ENCODE measurements at places on chromosomes 5 and 9.

DNA sequence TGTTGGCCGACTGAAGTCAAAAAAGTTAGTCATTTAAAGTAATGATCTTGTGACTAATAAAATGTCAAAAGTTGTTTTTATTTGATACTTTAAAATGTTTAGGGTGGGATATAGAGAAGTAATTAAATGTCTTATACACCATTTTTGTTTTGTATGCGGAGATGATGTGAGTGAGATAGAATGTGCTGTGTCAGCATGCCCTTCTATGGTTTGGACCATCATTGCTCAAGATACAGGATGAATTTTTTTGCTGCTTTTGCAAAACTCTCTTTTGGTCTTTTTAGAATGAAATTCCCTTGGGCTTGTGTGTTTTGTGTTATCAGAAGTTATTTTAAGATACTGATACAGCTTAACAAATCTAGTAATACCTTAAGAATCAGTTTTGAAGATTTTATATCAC, 12.5 kb downstream of the SRFBP1 start:
- DNase-seq = no peak

- no peak for DNase-seq
Measured at GRCh38 chr5:60470881-60471280, 229.1 kb downstream of the DEPDC1B start.

DNA sequence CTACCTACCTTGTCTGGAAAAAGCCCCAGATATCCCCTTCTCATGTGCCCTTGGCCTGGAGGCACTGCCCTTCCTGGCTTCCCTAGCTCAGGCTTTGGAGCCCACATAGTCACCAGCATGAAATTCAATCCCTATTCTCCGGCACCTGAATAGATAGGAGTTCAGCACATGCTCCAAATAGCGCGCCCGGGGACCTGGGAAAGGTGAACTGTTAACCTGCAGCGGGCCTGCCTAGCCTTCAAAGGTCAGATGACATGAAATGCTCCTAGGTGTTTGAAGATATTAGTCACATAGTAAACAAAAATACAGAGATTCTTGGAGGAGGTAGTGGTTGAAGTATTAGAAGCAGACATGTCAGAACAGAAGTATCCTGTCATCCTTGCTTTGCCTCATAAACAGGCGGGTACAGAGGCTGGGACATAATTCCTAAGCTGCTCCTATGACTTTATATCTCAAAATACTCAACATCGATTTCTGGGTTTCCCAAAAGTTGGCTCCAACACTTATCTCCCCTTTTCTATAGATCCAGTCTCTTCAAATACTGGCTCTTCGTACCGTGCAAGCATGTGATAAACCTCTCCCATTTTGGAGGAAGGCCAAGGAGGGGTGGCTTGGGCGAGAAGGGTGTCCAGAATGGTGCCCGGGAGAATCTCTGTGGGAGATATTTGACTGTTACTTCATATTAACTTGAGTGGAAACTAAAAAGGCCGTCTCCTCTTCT, 88.0 kb upstream of the ANKH start:
- DNase-seq = no peak

GRCh38 chr9:106580546-106580945, 282.4 kb upstream of the ZNF462 start:
- DNase-seq = peak; percentile 21

- peak; percentile 80 for DNase-seq
Measured at GRCh38 chr5:73564675-73565074, 764 bp downstream of the ANKRA2 start.

DNA sequence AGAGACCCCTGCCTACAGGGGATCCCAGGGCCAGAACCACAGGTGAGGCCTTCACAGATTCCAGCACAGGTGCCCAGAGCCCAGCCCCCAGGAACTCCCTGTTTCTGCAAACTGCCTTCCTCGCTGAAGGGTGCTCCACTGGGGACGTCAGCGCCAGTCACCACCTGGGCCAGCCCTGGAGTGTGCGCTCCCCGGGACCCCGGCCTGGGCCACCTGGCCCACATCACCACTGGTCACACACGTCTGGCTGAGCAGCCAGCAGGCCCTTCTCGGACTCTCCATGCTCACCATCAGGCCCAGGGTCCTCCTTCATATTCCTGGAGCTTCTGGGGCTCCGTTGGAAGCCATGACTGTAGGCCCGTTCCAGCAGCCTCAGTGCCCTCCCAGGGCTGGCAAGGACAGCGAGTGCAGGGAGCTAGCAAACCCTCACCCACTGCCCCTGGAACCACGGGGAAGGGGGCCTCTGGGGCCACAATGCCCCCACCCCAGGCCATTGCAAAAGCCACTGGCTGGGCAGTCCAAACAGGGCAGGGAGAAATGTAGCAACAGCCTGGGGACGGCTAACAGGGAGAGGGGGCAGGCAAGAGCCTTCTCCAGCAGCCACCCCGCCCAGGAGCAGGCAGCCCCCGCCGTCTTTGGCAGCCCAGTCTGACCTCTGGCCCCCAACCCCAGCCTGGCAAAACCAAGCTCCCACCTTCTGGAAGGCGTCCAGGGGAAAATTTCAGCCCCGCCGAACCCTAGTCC, 1.3 kb downstream of the AGPAT2 start:
- peak; percentile 48 for DNase-seq

- peak; percentile 80 for DNase-seq
Measured at GRCh38 chr5:78221964-78222451, 72.5 kb downstream of the AP3B1 start.

- DNase-seq = no peak
Measured at GRCh38 chr5:82388181-82388580, 110.0 kb upstream of the RPS23 start.

GRCh38 chr9:90600029-90600428, 42.6 kb downstream of the DIRAS2 start:
- no peak for DNase-seq

DNA sequence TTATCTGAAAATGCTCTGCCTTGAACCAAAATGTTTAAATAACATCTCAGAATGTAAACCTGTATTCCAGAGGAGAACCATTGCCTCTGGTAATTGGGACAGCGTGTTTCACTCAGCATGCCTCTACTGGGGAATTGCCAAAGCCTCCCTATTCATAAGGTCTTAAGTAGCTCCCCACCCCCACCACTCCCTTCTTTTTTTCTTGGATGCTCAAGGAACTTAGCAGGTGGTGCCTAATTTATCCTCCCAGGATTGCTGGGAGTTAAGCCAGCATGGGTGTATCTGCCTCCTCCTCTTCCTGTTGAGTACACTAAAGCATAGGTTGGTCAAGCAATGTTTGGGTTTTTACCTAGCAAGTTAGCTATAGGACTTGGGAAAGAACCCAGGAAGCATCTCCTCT, 220.2 kb downstream of the DMAC1 start:
- no peak for DNase-seq

DNA sequence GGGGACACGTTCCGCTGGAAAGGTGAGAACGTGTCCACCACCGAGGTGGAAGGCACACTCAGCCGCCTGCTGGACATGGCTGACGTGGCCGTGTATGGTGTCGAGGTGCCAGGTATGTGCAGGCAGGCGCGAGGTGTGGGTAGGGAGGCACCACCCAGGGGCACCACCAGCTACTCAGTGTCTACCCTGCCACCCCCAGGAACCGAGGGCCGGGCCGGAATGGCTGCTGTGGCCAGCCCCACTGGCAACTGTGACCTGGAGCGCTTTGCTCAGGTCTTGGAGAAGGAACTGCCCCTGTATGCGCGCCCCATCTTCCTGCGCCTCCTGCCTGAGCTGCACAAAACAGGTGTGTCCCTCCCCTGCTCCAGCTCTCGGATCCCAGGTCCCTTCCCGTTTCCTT, 15.1 kb downstream of the SLC27A4 start:
- DNase-seq = no peak

DNA sequence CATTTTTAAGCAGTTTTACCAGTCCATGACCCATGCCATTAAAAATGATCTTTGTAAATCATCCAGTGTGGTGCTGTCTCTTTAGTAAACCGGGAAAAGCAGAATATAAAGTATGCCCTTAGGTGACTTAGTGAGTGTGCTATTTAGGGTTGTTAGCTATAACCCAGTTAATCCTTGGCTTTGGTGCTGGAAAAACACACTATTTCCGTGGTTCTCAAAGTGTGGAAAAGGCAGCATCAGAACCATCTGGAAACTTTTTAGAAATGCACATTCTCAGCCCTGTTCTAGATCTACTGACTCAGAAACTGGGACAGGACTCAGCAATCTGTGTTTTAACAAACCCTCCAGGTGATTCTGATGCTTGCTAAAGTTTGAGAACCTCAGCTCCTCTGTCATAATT, 123.6 kb upstream of the ZNF608 start:
- DNase-seq = no peak

GRCh38 chr9:119289740-119290433, 79.3 kb downstream of the BRINP1 start:
- peak; percentile 79 for DNase-seq

GRCh38 chr5:173582216-173583111, 34.0 kb downstream of the BOD1 start:
- DNase-seq = no peak

- no peak for DNase-seq
Measured at GRCh38 chr5:1473746-1474145, 28.5 kb upstream of the SLC6A3 start.

DNA sequence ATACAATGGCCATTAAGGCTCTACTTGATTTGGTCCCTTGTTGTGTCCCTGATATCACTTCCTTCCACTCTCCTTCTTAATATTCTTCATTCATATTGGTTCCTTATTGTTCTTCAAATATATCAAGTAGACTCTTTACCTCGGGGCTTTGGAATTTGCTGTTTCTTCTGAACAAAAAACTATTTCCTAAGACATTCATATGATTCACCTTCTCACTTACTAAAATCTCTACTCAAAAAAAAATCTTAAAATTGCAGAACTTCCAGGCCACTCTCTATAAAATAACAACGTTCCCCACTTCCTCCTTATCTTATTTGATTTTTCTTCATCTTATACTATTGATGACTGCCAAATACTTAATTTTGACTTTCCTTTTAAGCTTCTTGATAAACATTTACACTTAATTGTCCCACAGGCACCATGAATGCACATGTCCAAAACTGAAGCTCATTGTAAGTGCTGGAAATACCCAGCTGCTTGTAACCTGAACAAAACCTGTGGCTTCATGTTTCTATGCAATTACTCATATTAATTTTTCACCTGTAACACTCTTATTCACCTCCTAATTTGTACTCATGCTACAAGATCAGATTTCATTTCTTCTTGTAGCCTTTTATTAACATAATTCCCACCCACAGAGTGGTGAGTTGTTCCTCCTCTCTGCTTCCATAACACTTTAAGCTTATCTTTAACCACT, 58.4 kb upstream of the NUDT12 start:
- DNase-seq = no peak

Measured in hematopoietic multipotent progenitor cell treated with erythropoietin and hydrocortisone succinate and interleukin-3 and kit ligand, for 4 days (in vitro differentiated cells).